ENCODE measurements at places on chromosomes 5 and 9. TPM values are rescaled to one million over a fixed set of nuclear protein-coding genes. Genes with fewer than 3 reads are reported as not detected.

DNA sequence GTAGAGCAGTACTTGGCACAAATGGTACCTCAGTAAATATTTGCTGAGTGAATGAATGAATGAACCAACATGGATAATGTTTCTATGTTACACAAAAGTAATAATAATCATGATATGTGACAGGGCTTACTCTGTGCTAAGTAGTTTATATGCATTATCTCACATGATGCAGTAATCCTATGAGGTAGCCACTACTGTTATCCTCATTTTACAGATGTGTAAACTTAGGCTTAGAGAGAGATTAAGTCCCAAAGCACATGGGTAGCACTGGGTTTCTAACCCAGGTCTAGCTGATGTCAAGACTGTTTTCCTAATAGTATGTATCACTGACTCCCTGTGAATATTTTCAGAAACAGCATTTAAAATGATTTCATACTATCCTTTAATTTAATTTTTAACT lies 44.1 kb upstream of the VDAC1 start:
- no peak for DNase-seq

- DNase-seq = no peak
Observed at GRCh38 chr9:36676778-36677485, 104.2 kb downstream of the MELK start.

- DNase-seq = no peak
Observed at GRCh38 chr5:179868541-179868940, 9.9 kb upstream of the MRNIP start.

The NUTM2F gene
- not detected for total RNA-seq

Measured in ascending aorta (tissue), 2 donors.